ENCODE measurements at places on chromosomes 11 and 22.

GRCh38 chr22:17155941-17156340 lies 3.1 kb downstream of the HDHD5 start:
- DNase-seq, result no peak

DNA sequence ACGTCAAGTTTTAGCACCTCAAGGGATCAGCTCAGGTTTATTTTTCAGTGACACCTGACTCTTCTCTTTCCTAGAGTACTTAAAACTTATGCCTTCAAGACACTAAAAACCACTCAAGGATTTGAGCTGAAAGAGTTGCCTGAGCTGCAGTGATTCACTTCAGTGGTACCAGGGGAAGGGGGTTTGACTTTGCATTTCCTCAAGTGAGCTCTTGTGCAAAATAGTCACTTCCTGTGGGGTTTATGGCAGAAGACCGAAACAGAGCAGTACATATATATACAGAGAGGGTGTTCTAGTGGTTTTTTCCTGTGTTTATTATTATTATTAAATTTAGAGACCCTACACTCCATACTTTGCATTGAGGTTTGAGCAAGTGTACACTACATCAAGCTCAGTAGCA lies 60.7 kb downstream of the DBX1 start:
- DNase-seq, result no peak

DNA sequence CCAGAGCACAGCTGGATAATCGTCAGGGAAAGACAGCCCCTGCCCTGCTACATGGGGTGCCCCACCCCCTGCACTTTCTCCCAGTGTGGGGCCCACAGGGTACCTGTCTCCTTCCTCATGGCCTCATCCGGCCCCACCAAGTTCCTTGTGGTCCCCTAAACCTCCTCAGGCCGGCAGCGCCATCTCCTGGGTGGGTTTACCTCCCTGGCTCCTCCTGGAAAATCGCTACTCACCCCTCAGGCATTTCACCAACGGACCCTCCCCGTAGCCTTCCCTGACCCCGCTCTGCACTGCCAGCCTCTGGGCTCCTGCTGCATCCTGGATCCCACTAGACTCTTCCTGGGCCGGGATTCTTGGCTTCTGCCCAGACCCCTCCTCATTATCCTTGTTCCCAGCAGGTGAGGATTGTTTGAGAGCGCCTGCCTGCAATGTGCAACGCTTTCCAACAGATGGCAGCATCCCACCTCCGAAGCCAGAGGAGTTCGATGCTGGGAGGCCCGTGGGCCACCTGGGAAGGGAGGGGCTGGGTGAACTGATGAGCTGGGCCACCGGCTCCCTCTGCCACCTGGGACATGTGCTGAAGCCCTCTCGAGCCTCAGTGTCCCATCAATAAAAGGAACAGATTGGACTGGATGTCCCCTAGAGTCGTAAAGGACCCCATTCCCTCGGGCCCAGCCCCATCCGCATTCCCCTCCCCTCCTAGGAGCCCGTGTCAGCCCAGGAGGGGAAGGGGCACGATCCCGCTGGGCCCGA lies 44.2 kb upstream of the TTLL12 start:
- DNase-seq, result no peak

- no peak for DNase-seq
Observed at GRCh38 chr22:38735465-38736256, 20.1 kb downstream of the SUN2 start.
